RPMI7951 (cell line): ENCODE measurements at places on chromosomes 12 and 14.

GRCh38 chr12:6444704-6445688, at the start of gene CD27:
Gene CD27 (plus strand): TSS chr12:6444955. CDS start chr12:6445096, 141 bp downstream.
- no peak for DNase-seq

DNA sequence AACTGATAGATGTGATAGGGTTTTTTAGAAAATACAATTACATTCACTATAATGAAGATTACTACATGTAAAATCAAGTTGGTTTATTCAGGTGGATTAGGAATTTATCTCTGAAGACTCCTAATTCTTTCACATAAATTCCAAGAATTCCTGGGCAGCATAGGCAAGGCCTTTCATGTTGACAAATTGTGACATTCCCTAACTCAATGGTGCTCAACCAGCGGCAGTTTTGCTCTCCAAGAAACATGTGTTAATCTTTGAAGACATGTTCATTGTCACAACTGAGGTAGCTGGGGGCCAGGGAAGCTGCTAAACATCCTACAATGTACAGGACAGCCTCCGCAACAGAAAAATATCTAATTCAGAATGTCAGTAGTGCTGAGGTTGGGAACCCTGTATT, 46.3 kb downstream of the PTPRQ start:
- DNase-seq = no peak

DNA sequence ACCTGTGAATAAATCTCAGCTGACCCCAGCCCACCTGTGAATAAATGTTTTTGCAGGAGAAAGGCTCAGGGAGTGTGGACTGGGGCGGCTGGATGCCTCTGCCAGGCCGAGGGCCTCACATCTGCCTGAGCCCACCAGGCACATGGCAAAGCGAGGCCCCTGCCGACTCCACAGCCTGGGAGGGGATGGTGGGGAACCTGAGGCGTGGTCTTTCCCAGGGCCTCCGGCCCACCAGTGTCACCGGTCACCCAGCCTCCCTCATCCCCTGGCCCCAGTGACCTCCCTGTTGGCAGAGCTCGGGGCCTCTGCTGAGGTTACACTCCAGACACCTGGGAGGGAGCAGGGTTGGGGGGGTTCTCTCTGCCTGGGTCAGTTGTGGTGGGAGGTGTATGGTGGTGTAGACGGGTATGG, 8.2 kb downstream of the NOC4L start:
- no peak for DNase-seq

GRCh38 chr12:48980389-48980952, 2.3 kb downstream of the WNT1 start:
- no peak for DNase-seq

GRCh38 chr12:92551853-92552397, 150.9 kb upstream of the PLEKHG7 start:
- peak; percentile 70 for DNase-seq

GRCh38 chr14:96261772-96262655, 6.0 kb downstream of the BDKRB1 start:
- DNase-seq = no peak

DNA sequence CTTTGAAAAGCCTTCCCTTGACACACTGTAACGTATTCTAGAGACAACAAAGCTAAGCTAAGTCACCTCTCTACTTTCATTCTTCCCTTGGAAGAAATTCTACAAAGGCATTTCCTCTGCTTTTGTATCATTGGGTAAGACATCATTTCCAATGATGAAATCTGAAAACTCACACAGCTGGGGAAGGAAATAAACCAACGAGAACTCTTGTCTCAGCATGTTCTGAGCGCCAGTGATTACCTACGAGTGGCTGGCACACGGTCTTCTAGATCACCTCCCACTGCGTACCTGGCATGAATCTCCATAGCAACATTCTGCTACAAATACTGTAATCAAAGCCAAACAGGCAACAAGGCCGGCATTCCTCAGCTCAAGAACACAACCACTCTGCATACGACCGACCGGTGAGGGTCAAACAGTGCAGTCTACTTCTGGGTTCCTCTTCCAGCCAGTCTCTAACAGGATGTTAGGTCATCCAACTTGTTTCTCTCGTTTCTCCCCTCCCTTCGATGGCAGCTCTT, 7.6 kb downstream of the VPS37B start:
- DNase-seq = no peak

GRCh38 chr12:15910864-15911721, at the start of gene DERA:
Gene DERA (plus strand): TSS chr12:15911332. CDS start chr12:15911384, 52 bp downstream.
- DNase-seq = peak; percentile 77
